ENCODE measurements at places on chromosomes 11 and 22.

GRCh38 chr11:20566591-20567434 is 32.6 kb upstream of the SLC6A5 start:
- DNase-seq = no peak

GRCh38 chr11:93573184-93573583 is 30.0 kb upstream of the SMCO4 start:
- no peak for DNase-seq

- DNase-seq = no peak
Observed at GRCh38 chr22:20990184-20991180, 8.4 kb downstream of the LZTR1 start.

DNA sequence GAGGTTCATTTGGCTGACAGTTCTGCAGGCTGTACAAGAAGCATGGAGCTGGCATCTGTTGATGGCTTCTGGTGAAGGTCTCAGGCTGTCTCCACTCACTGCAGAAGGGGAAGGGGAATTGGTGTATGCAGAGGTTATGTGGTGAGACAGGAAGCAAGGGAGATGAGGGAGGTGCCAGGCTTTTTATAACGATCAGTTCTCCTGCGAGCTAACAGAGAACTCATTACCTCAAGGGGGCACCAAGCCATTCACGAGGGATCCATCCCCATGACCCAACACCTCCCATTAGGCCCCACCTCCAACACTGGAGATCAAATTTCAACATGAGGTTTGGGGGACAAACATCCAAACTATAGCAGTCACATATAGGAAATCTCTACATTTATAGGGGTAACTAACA is 38.7 kb upstream of the E2F8 start:
- DNase-seq = peak; percentile 22

DNA sequence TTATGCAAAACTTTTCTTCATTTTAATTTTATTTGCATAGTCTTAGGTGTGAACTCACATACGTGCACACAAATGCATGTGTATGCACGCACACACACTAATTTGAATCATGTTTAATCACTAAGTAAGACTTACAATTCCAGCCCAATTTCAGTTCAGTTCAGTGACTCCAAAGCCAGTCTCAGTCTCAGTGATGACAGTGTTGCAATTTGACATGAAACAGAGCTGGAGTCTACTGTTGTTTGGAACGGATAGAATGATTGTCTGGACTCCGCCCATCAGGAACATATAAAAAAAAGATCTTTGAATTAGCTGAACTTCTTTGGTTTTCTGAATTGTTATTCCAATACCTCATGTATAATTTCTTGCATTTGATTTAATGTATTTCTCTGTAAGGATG is 14.9 kb upstream of the OR51S1 start:
- DNase-seq = no peak

- DNase-seq = no peak
Observed at GRCh38 chr22:20033045-20033706, 12.3 kb downstream of the TANGO2 start.

- DNase-seq = no peak
Observed at GRCh38 chr11:12213883-12214282, 103.5 kb downstream of the MICAL2 start.

DNA sequence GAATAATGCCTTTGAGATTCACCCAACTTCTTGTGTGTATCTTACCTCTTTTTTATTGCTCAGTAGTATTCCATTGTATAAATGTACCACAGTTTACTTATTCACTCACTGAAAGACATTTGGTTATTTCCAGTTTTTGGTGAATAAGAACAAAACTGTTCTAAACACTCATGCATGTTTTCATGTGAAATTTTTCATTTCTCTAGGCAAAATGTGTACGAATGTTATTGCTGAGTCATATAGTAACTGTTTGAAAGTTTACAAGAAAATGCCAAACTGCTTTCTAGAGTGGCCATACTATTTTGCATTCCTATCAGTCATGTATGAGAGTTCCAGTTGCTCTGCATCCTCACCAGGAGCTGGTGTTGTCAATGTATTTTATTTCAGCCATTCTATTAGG is 8.8 kb upstream of the EMSY start:
- no peak for DNase-seq

DNA sequence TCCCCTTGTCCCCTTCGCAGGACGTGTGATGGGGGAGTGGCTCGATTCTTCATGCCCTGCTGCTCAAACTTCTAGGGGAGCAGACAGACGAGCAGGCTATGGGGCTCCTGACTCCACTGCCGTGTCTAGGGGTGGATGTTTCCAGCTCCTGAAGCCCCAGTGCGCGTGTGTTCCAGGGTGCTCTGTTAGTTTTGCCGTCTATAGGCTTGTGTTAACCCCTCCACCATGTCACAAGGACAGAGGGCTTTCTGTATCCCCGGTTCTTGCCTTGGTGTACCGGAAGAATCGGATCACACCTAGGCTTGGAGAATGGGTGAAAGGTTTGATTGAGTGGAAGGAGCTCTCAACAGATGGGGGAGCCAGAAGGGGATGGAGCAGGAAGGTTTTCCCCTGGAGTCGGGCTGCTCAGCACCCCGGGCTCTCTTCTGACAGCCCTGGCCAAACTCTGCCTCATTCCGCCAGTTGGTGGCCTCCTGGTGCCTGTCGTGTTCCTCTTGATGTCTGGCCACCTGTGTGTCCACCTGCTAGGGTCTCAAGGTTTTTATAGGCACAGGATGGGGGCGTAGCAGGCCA is 810.7 kb downstream of the BRD1 start:
- DNase-seq = no peak

- DNase-seq = no peak
Observed at GRCh38 chr11:63520606-63521170, 14.8 kb downstream of the LGALS12 start.

GRCh38 chr11:109821511-109821910 is 271.7 kb upstream of the ZC3H12C start:
- no peak for DNase-seq

GRCh38 chr11:124277207-124277606 is 21.0 kb downstream of the OR8G5 start:
- no peak for DNase-seq

GRCh38 chr22:44671742-44672141 is 30.3 kb upstream of the PRR5 start:
- no peak for DNase-seq

- DNase-seq = no peak
Observed at GRCh38 chr22:49786976-49787706, 40.5 kb downstream of the BRD1 start.

DNA sequence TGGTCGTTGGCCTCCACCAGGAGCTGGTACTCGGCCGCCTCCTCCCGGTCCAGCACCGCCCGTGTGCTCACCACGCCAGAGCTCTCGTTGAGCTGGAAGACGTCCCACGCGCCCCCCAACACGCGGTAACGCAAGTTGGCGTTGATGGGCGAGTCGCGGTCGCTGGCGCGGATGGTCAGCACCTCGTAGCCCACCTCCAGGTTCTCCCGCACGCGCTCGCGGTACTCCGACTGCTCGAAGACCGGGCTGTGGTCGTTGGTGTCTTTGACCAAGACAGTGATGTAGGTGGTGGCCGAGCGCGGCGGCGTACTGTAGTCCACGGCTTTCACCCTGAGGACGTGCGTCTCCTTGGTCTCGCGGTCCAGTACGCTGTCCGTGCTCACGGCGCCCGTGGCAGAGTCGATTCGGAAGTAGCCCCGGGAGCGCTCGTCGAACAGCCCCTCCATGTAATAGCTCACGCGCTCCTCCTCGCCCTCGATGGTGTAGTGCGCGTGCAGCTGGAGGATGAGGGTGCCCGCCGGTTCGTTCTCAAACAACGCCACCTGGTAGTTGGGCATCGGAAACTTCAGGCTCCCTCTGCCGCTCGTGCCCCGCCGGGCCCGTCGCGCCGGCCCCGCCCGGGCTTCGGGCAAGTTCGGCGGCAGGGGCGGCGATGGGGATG is 1.4 kb downstream of the CELSR1 start:
- no peak for DNase-seq

- DNase-seq = no peak
Observed at GRCh38 chr11:114713756-114714155, 35.4 kb downstream of the NXPE2 start.

GRCh38 chr11:78045851-78046485 is 17.7 kb upstream of the THRSP start:
- peak; percentile 27 for DNase-seq

GRCh38 chr11:63944987-63945386 is 6.2 kb downstream of the NAA40 start:
- DNase-seq = no peak

DNA sequence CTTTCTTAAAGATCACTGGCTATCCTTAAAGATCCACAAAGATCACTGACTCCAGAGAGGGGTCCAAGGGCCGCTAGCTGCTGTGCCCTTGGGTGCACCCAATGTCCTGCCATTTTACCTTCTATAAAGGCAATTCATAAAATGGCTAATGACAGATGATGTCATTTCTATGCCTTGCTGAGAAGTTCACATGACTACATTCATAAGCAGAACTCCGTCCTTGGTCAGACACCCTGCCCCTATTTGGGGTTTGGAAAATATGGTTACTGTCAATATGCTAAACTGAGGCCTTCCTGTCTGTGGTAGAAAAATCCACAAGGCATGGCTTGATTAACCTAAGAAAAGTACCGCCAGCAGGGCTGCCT is 60.9 kb upstream of the BMAL1 start:
- no peak for DNase-seq

GRCh38 chr11:47415949-47416472 is 7.6 kb downstream of the SLC39A13 start:
- peak; percentile 49 for DNase-seq

GRCh38 chr11:118536726-118537125 is 5.7 kb downstream of the TMEM25 start:
- DNase-seq = no peak

GRCh38 chr22:21444701-21445436 is 22.3 kb upstream of the TMEM191C start:
- no peak for DNase-seq

DNA sequence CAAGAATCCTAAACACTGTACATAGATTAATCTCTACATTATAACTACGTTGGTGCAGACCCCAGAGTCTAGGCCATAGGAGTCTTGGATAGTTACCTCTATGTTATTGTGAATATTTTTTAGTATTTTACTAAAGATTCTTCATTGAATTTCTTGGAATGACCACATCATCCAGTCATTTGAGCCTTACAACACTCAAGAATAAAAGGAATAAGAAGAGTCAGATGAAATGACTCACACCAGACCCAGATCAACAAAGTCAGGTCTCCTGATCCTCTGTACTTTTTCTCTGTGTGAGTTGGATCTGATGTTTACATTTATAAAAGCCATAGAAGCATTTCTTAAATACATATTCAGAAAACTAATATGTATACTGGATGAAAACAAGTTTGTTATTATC is 179.2 kb upstream of the ARHGAP20 start:
- DNase-seq = no peak

DNA sequence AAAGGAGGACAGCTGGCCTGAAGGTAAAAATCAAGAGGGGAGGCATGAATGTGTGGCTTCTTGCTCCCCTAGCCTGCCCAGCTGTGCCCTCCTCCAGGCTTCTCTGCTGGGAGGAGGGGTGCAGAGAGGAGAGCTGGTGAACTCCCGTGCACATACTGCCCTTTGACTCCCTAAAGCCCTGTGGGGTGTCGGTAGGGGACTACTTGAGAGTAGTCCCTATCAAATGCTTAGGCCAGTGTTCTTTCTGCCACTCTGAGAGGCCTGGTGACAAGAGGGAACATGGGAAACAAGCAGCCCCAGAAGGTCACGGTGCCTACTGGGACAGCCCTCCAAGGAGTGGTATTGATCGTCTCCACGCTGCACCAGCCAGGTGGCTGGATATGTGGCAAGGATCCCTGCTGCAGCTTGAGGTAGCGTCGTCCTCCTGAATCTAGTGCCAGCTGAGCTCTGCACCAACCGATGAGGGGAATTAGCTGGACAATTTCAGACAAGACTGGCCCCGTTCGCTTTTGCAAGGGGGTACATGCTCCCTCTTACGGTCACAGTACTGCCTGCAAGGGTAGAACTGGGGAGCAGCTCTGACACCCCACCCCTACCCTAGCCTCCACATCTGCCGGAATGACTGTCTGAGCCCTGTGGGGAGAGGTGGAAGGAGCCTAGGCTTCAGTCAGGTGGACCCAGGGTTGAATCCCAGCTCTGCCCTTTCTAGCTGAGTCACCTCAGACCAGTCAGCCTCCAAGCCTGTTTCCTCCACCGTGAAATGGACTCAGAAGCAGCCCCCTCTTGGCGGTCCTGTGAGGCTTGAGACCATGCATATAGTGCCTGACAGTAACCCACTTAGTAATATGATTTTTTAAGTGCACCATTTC is 17.1 kb upstream of the C11orf96 start:
- no peak for DNase-seq

DNA sequence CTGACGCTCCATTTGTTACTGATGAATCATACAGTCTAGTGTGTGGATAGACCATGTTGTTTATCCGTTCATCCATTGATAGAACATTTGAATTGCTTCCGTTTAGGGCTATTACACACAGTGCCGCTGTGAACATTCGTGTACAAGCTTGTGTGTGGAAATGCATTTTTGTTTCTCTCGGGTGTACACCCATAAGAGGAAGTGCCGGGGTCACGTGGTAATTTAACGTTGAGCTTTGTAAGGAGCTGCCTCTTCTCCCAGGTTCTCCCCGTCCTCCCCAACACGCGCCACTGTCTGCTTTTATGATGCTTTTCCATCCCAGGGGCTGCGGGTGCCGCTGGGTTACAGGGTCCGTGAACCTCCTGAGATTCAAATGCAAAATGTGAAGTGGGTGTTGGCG is 142.3 kb downstream of the IGLL1 start:
- no peak for DNase-seq

- DNase-seq = no peak
Observed at GRCh38 chr11:77590194-77590782, 535 bp downstream of the AQP11 start.

GRCh38 chr11:92633820-92634219 is 335.6 kb upstream of the MTNR1B start:
- DNase-seq = no peak

GRCh38 chr11:59368238-59369022 is 9.7 kb downstream of the OR5AN1 start:
- DNase-seq = no peak

DNA sequence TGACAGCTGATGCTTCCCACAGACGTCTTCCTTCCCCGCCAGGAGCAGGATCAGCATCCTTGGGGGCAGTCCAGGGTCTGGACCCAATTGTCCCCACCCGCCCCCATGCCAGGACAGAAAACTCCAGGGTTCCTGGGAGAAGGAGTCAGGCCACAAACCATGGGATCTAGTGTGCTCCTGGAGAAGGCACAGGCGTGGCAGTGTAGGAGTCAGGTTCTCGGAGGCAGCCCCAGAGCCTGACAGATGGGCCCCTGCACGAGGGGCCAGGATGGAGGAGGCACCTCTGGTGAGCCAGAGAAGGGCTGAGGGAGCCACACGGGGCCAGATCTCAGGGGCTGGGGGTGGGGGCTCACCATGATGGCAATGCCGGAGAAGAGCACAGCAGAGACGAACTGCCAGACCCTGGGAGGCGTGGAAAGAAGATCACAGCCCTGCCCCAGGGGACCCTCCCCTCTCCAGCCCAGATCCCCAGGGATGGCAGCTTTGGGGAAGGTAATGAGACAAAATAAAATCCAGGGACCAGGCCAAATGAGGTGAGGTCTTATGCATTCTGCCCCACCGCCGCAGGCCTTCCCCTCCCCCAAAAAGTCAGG is 13.6 kb downstream of the TP53I11 start:
- DNase-seq = no peak
